ENCODE measurements at places on chromosomes 2 and 18. TPM values are rescaled to one million over a fixed set of nuclear protein-coding genes. Genes with fewer than 3 reads are reported as not detected.

GRCh38 chr2:120876526-120877280 lies 141.0 kb downstream of the GLI2 start:
- no peak for DNase-seq

- no peak for DNase-seq
Observed at GRCh38 chr2:184504252-184504651, 94.1 kb upstream of the ZNF804A start.

Gene ST8SIA5
- 0.83 TPM for polyA plus RNA-seq

Gene SERPINB12
- not detected for polyA plus RNA-seq

GRCh38 chr18:25282896-25283703 lies 68.9 kb downstream of the ZNF521 start:
- no peak for DNase-seq

GRCh38 chr2:241619597-241620418 lies 17.1 kb downstream of the THAP4 start:
- DNase-seq = no peak

GRCh38 chr2:215782965-215783364 lies 230.4 kb downstream of the MREG start:
- no peak for DNase-seq

GRCh38 chr2:232276733-232277313 lies 101.7 kb upstream of the ALPP start:
- DNase-seq = no peak

DNA sequence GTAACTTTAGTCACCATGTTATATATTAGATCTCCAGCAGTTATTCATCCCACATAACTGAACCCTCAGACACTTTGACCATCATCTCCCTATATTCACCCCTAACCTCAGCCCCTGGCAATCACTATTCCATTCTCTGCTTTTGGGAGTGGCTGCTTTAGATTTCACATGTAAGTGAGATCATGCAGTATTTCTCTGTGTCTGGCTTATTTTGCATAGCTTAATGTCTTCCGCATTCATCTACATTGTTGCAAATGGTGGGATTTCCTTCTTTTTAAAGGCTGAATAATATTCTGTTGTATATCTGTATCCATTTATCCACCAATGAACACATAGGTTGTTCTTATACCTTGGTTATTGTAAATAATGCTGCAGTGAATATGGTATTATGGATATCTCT lies 411.6 kb upstream of the ZEB2 start:
- no peak for DNase-seq

DNA sequence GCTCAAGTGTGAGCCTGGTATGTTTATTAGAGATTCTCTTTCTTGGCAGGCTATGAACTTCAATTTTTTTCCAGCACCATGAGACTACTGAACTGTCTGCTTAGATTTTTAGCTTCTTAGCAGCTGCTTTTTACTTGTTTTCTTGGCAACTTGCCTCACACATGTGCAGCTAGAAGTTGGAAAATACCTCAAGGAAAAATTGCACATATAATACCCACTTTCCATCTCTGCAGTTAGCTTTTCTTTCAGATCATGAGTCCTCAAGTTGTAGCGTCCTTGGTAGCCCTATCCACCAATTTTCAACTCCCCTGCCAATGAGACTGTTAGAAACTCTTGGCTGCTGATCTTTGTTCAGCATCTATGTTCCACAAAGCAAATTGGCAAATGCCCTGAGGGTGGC lies 302.1 kb downstream of the HRH4 start:
- DNase-seq = no peak

DNA sequence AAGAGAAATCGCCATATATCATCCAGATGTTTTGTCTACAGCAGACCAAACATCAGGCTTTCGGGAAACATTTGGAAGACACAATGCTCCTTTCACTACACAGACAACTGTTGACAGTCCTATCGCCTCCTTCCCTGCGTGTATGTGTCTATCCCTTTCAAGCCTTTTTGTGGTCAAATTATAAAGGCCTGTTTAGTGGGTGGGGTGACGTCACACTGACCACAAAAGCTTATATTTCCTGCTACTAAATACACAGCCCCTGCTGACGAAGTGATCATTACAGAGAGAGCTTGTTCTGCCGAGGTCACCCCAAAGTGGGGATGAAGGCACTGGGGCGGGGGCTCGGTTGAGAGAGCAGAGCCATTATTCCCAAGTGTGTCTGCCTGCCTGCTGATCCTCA lies 302.7 kb upstream of the TNP1 start:
- DNase-seq = peak; percentile 90

Gene E2F6
- 22.6 TPM for polyA plus RNA-seq

Gene RESP18
- not detected for polyA plus RNA-seq

Gene IL37
- not detected for polyA plus RNA-seq

Gene DNER
- polyA plus RNA-seq = not detected

DNA sequence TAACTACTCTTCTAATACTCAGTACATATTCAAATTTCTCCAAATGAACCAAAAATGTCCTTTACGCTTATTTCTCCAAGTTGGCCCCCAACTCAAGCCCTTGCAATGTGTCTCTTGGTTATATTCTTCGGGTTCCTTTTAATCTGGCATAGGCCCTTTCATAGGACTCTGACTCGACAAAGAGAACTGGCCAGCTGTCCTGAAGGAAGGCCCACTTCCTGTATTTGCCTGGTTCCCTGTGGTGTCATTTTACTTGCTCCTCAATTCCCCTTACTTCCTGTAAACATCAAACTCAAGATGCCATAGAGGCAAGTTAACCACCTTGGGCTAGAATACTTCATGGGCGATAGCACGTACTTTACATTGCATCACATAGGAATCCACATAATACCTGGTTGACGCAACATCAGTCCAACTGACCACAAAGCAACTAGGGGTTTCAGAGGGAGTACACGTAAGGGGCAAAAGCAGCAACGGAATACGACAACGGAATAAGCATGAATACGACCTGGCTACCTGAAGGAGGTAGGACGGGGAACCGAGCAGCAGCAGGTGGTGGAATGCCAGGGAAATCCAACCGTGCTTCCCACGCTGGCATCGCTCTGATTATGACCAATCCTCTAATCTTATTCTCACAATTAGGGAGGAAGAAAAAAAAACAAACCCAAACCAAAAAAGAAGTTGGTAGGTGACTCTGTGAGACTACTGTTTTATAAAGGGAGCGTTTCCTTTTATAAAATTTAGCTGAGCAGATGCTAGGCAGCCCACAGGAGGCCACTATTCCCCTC lies 823 bp upstream of the GORASP2 start:
- peak; percentile 6 for DNase-seq

Gene PLB1
- polyA plus RNA-seq = 1.1 TPM

- no peak for DNase-seq
Observed at GRCh38 chr2:161371869-161372268, 44.2 kb upstream of the TBR1 start.

Gene MYO7B
- not detected for polyA plus RNA-seq

DNA sequence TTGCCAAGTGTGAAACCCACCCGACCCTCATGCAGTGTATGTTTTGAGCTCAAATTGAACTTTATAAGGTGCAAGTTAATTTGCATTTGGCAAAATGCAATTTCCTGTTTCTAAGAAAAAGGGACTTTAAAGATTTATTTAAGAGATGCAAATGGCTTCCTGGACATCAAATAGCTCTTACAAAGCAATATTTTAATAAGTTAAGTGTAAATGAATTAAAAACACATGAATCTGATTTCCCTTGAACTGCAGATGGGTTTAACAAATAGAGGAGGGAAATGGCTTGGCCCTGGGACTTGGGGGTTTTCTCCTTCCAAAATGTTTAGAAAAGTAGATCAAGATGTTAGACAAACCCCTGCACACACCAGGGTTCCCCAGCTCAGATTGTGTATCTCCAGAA lies 116.0 kb downstream of the EN1 start:
- DNase-seq = no peak

DNA sequence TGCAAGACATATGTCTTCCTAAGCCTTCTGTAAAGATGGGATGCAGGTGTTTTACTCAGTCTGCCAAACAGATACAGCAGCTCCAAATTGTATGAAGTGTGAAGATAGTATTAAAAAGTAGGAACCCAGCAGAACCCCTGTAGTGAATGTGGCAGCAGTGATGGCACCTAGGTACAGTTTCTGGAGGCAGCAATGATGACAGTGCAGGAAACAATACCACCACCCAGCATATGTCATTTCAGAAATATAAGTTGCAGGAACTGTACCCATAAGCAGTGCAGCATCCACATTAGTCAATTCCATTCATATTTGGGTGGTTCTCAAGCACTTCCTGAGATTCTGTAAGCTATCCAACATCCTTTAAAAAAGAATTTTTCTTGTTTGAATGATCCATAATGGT lies 46.7 kb upstream of the ATP5MC3 start:
- DNase-seq = no peak

DNA sequence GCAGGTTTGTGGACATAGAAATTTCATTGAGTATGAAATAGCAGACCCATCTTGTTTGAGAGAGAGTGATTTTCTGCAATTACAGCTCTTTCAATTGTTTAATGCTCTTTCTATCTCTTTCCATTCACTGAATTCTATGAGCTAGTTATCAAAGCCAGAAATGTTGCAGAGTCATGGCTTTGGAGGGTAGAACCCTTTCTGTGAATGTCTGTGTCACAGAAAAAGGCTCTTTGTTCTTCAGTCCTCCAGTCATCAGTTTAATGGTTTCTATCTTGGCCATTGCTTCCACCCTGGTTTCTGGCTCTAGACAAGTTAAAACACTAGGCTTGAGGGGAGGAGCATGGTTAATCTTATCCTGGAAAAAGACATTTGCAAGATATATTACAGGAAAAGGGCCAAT lies 655.0 kb downstream of the STK39 start:
- no peak for DNase-seq

Gene DRC1
- polyA plus RNA-seq = not detected

- no peak for DNase-seq
Observed at GRCh38 chr2:120988051-120988699, 252.5 kb downstream of the GLI2 start.

Gene DSC3
- polyA plus RNA-seq = 1.5 TPM

DNA sequence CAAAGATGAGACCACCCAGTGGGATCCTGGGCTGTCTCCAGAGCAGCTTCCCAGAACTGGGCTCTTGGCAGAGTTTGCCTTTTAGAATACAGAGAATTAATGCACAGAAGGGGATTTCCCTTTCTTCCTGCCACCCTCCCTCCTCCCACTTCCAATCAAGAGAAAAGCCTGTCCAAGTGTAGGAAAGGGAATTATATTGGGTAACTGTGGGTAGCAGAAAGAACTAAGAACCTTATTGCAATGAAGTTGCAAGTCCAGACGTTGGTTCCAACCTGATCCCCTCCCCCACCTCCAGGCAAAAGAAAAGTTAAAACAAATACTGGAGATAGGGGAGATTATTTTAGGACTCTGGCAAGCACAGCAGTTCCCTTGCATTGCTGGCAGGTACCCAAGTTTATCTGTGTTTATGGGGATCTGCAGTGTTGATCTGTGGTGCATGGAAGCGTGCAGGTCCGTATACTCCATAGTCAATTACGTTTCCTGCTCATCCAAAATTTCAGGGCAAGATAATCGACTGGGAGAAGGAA lies 114.3 kb downstream of the PRKCE start:
- DNase-seq = peak; percentile 73

Gene CCDC74B
- 7.8 TPM for polyA plus RNA-seq

DNA sequence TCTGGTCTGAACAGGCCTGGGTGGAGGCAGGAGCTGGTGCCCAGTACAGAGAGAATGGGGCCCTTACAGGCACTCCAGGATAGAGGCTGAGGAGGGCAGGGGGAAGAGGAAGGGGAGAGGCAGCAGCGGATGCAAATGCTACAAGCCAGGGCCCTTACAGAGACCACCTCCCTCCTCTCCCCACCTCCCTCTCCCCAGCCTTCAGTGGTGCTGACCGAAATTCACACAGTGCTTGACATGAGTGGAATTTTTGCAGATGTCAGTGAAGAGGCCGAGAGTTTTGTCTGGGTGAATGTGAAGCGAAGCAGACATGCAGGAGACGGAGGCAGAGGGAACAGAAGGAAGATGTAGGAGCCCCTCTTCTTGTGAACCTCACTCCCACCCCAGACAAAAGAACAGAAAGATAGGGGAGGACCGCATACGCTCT lies 31.9 kb downstream of the CIB4 start:
- DNase-seq = no peak

Gene VPS54
- 23.3 TPM for polyA plus RNA-seq

Gene KATNAL2
- polyA plus RNA-seq = 11.3 TPM

DNA sequence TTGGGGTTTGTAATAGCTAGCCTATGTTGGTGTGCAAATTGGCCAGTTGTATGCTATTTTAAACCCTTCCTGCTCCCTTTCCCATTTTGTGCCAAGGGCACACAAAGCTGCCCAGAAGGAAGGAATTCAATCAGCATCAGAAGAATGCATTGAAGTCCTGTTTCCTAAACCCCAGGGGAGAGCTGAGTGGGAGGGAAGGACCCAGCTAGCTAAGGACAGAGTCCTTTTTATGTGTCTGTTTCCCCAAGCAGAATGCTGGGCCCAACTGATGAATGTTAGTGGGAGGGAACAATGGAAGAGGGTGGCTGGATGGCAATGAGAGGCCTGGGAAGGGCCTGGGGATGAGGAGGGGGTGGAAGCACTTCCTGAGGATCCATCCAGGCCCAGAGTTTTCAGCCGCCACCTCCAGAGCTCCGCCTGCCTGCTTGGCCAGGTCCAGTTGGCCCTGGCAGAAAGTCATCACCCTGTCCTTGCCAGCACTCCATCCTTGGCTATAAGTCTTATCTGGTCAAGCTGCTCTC lies 32.7 kb downstream of the MEX3C start:
- no peak for DNase-seq

DNA sequence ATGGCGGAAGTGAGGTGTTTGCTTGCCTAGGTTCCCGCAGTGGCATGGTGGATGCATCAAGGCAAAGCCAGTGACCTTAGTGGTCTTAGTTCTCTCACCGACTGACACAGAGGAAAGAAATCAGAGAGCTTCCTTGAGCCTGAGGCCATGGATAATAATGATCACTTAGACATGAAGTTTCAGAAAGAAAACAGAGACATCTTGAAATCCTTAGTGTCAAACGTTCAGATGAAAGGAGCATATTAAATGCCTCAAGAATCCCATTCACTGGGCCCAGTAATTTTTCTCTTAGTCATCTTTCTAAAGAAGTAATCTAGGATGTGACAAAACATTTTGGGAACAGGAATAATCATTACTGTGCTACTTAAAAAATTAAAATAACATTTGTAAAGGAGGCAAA lies 35.2 kb downstream of the COPS8 start:
- DNase-seq = no peak

Gene SCYGR4
- polyA plus RNA-seq = not detected

DNA sequence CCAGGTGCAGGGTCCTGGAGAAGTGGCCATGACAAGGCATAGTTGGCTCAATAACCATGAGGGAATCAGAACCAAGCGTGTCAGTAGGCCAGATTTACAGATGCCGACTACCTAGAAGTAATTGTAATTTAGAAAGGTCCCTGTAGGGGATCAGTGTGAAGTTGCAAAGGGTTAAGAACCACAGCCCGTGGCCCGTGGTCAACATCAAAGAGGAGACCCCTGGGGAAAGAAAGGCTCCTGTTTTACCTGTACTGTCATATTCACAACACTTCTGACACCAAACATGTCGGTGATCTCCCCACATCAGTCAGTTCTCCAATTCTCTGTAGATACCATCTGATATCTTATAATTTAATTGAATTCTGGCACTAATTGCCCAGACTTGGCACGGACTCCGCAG lies 31.0 kb downstream of the SP100 start:
- no peak for DNase-seq

GRCh38 chr2:220959391-220959802 lies 612.7 kb downstream of the EPHA4 start:
- DNase-seq = no peak

- DNase-seq = no peak
Observed at GRCh38 chr2:516944-517343, 160.3 kb downstream of the TMEM18 start.

Gene ANKRD44
- 3.5 TPM for polyA plus RNA-seq

- no peak for DNase-seq
Observed at GRCh38 chr2:32991091-32991845, 44.5 kb downstream of the LTBP1 start.

Gene CXCR4
- 1.1 TPM for polyA plus RNA-seq

GRCh38 chr2:240815761-240816583 lies 4.0 kb downstream of the KIF1A start:
- no peak for DNase-seq

Data from cardiac muscle cell (in vitro differentiated cells and primary cell).